ENCODE measurements at places on chromosomes 1 and 21.

GRCh38 chr1:113751114-113751513 is 8.2 kb downstream of the PHTF1 start:
- DNase-seq: no peak

DNA sequence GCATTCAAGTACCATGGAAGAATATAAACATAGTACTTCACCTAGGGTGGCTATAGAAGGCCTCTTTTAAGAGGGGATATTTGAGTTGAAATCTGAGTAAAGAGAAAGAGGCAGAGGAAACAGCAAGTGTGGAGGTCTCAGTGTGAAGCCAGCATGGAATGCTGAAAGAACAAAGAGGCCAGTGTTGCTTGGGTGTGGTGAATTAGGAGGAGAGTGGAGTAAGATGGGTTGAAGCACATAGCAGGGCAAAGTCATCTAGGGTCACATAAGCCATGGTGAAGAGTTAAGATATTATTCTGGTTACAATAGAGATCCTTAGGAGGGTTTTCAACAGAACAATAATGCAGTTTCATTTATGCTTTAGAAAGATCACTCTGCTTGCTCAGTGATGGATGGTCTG is 37.5 kb downstream of the C1orf141 start:
- no peak for DNase-seq

DNA sequence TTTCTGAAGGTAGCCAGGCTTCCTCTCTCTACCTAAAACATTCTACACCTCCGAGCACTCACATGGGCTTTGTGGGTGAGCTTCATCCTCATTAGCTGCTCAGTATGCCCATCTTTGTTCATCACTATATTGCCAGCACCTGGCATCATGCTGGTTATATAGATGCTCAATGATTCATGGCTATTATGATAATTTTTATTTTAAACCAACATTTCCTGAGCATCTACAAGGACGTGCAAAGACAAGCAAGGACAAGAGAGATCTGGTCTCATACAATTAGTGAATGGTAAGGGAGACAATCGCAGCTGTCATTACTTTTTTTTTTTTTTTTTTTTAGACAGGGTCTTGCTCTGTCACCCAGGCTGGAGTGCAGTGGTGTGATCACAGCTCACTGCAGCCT is 11.3 kb upstream of the QSOX1 start:
- DNase-seq: no peak

DNA sequence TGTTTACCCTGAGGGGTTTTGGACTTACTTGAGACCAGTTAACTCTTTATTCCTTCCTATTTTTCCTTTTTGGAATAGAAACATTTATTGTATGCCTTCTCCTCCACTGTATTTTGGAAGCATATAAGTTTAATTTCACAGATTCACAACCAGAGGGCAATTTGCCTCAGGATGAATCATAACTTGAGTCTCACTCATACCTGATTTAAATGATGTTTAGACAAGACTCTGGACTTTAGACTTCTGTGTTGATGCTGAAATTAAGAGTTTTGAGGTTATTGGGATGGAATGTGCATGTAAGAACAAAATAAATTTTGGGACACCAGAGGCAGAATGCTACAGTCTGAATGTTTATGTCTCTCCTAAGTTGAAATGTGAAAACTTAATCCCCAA is 7.1 kb upstream of the ADAM30 start:
- DNase-seq: no peak

- no peak for DNase-seq
These were observed 19.2 kb upstream of the GUCA2B start for GRCh38 chr1:42133809-42134526.

DNA sequence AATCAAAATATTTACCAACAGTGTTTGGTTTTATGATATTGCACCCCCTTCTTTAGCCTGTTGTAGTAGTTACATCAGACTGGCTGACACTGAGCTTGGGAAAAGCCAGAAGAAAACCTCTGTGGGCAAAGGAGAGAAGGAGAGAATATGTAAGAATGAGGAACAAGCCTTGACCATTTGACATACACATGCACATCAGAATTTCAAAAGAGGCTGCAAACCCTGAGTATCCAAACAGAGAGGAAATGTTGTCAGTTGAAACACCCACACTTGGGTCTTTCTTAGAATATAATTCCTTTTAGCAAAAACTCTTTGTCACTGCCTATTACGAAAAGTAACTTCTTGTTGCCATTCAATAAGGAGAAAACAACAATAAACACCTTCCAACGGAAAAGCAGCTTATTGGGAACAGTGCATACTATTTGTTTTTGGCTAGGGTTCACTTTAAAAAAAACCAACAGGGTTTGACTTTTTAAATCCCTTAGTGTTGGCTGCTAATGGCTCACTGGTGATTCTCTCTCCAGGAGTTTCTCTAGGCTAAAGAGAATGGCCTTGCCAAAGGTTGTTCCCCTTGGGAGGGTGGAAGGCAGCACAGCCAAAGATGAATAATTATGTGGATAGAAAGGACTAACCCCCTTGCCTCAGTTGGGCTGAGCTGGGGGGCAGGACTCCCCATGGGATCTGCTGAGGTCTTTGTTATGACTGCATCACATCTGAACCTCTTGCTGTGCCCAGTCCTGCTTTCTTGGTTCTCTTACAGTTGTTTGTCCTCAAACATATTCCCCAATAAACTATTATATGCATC is 48.9 kb downstream of the GORAB start:
- no peak for DNase-seq

DNA sequence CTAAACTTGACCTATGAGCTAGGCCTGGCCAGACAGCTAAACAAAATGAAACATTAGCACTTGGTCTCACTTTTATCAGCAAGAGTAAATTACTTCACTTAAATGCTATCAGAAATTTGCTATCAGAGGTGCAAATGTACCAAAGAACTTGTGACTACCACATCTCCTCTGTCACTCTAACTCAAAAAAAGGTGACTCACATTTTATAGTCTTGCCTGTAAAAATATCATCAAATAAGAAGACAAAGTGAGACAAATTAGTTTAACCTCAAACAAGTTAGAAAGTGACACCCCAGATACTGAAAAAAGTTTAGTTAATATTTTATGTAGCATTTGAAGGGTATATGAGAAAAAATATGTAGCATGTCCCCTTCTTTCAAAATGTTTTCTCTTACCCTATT is 76.9 kb downstream of the EPS15 start:
- no peak for DNase-seq

- no peak for DNase-seq
These were observed 6.6 kb downstream of the TNFRSF8 start for GRCh38 chr1:12069623-12070244.

DNA sequence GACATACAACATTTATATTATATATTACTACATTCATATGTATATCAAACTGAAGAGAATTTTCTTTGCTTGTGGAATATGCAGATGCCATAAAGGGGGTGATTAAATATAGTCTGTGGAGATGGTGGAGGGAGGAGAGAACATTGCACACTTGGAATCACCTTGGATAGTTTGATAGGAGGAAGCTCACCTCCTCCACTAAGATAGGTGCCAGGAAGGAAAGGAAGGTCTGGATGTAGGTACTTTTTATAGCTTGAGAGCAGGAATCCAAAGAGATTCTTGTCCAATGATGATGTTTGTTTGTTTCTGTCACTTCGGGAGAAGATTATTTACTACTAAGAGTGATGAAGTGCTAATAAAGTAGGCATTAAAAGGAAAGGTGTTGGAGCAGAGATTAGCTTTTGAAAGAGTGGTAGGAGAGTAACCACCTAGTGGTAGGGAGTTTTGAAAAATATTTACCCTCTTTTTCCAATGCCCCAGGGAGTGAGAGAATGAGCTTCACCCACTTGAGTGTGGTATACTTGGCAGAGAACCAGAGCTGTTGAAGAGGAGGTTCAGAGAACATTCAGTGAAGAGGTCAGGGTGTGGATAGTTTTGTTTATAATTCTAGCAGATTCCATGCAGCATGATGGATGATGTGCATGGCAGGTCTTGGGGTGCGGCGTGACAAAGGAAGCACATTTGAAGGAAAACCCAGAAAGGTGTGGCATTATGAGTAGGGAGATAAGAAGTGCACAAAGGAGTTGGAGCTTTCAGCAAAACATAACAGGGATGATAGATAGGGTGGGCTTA is 145.0 kb downstream of the PATJ start:
- no peak for DNase-seq

- no peak for DNase-seq
These were observed 97.5 kb downstream of the ZNF326 start for GRCh38 chr1:90092441-90092840.

GRCh38 chr21:40714536-40714935 is 132.4 kb downstream of the DSCAM start:
- DNase-seq: no peak

GRCh38 chr1:25003000-25003399 is 72.9 kb upstream of the RUNX3 start:
- no peak for DNase-seq

- no peak for DNase-seq
These were observed 11.5 kb downstream of the TEX46 start for GRCh38 chr1:23004112-23004511.

GRCh38 chr1:78277253-78277652 is 213.5 kb upstream of the PTGFR start:
- DNase-seq: no peak

GRCh38 chr21:43292041-43292865 is 123.4 kb downstream of the CRYAA start:
- no peak for DNase-seq
